ENCODE measurements at places on chromosomes 1 and 21.

DNA sequence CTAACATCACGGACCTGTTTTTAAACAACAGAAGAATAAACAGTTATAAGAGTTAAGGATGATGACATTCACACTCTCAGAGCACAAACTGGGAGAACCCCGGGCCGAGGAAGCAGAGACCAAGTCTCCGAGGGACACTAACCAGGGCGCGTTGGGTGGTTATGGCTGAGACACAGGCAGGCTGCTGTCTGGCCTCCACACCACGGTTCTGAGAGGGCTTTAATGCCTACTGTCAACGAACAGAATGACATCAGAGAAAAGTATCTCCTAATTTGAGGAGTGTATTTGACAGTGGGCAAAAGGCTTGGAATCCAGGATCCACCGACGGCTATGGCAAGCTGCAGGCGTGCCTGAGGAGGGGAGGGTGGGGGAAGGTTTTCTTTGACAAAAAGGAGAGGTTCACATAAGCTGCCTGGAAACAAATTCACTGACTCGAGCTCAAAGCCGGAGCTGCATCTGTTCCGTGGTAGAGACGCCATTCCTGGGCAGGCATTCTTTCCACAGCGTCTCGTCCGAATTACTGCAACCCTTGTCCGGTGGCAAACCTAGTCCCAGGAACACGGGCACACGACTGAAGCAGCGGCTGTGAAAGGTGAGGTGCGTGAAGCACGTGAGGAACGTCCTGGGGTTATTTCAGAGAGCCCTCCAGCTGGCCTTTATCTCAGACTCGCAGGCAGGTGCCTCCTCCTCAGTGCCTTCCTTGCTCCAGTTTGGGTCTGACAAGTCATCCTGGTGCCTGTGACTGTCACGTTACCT is 9.4 kb downstream of the POFUT2 start:
- no peak for DNase-seq

DNA sequence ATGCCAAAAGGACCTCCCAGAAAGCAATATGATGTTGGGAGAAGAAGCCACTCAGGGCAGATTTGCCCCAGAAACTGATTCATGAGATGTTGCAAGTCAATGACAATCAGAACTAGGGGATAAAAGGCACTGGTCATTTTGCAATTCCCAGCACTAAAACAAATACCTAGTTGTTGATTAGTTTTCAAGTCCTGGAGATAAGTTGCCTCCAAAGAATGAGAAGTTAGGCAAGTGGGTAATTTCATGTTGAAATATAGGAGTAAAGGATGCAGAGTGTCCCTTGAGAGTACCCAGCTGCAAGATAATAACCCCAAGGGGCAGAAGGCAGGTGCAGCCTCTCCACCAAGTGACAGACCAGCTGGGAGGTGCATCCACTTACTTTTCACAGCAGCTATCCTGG is 363.6 kb downstream of the PBX1 start:
- no peak for DNase-seq

DNA sequence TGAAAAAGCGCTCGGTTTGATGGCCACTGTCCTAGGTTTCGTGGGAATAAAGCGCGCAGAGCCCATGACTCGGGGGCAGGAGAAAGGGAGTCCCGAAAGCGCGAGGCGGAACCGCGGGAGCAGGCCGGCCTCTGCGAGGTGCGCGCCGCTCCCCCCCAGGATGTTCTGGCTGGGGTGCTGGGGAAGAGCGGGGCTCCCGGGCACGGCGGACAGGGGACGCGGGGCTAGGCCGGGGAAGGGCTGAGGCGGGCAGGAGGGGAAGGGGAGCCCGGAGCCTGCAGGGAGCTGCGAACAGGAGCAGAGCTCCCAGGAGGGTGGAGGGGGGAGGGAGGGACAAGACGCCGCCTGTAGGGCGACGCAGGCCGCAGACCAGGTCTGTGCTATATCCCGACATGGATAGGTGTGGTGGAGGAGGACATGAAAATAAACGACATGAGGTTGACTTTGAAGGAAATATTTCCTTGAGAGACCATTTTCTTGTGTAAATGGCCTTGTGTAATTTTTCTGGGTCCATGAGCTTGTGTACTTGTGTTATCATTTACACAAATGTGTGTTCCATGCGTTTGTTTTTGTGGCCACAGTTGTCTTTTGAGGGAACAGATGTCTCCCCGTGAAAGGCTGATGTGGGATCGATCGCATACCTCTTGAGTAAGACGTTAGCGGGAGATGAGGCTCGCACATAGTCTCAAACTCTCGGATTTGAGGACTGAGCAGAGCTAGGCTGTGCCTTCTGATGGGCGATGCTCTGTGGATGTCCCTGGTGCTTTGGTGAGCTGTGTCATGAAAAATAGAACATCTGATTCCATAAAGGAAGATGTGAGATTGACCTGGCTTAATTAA is 1.3 kb downstream of the PCNT start:
- DNase-seq = no peak

- no peak for DNase-seq
Observed at GRCh38 chr1:31523769-31524168, 52.5 kb upstream of the TINAGL1 start.

DNA sequence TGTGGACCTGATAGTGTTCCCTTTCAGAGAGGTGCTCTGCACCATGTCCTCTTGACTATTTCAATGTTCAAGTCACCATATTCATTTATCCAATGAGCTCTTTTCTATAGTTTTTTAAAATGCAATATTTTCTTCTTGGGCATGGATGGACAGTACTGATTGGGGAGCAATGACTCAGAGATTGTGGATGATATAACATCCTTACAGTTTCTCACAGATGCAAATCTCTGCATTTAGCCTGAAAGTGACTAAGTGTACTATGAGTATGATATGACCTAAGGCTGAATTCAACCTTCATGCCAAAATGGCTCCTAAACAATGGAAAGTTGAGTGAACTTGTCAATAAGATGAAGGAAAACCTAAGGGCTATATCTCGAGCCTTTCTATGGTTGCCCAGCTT is 36.5 kb downstream of the C4BPA start:
- no peak for DNase-seq

DNA sequence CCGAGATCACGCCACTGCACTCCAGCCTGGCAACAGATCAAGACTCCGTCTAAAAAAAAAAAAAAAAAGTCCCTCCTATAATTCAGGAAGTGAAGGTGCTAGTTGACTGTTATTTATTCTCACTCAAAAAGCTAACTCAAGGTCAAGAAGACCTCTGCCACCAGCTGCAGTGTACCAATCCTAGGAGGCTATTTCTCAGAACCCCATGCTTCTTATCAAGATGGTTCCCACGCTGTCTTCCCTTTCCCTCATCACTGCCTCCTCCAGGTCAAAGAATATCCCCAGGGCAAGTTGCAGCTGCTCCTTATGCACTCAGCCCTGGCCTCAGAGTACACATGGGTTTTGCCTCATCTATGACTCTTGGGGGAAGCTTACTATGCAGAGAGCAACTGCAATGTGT is 53.6 kb downstream of the RERE start:
- no peak for DNase-seq

Measured in GM04503 (cell line).